ENCODE measurements at places on chromosomes 4 and X. TPM values are rescaled to one million over a fixed set of nuclear protein-coding genes. Genes with fewer than 3 reads are reported as not detected.

DNA sequence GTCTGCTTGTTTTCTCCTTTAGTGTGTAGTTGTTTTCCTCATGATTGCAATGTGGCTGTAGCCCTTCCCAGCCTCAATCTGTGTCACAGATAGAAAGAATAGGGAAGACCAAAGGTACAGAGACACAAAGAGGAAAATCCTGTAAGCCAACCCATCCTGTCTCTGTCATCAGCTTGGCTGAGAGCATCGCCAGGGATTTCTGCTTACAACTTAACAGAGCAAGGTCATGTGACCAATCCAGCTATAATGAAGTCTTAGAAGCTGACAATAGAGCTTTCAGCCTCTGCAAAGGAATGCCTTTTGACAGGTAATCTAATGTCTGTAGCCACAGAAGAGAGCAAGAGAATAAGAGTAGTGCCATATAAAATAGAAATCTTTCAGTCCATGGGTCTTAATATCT, 1598.0 kb upstream of the AGA start:
- H3K27me3 ChIP-seq: no peaks in the 10 kb centered on the region
- no peaks in the 10 kb centered on the region for H3K4me1 ChIP-seq
- H3K36me3 ChIP-seq: no peaks in the 10 kb centered on the region

DNA sequence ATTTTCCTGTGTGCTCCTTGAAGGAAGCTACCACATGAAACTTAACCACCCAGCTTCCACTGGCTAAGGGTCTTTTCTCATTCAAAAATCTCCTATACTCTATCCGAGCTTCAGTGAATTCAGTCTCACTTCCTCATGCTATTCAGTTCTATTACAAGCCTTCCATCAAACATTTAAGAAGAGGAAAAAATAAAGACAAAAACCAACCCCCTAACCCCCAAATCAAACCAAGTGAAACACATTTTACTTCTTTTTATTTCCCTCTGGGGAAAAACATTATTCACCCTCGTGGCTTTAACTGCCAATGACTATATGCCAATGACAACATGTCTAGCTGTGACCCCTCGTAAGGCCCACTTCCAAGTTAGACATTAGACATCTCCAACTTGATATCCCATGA, 16.2 kb upstream of the WDR19 start:
- no peak for DNase-seq
- H3K36me3 ChIP-seq: no peaks in the 10 kb centered on the region

DNA sequence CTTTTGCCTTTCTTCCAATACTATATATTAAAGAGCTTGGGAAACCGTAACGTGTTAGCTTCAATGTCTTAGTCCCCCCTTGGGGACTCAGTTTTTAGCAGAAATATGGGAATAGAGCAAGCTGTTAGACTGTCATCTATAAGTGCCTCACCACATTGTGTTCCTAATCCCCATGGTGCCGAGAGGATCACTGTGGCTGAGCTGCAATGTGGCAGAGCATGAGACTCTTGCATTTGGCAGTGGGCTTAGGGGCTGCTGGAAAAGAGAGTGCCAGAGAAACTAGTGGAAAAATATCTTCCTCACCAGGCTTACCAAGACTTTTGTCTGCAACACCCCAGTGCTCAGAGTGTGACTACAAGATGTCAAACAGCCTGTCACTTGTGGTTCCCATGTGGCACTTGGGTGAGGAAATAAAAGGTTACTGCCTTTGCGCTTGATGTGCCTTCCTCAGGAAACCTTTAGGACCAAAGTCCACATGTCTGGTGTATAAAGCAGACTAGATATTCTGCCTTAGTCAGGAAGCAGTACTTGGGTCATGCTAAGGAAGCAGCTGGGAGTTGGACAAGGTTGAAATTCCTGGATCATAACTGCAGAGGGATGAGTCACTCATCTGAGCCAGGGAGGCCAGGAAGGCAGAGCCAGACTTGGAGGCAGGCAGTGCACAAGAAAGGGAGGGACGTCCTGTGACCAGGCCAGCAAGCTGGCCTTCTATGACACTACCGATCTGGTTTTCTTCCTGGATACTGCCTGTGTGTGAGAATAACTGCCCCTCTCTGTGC, 9.7 kb upstream of the MAGEA4 start:
- no peak overlapping the region for H3K27ac ChIP-seq
- no peaks in the 10 kb centered on the region for H3K4me1 ChIP-seq
- no peaks in the 10 kb centered on the region for H3K36me3 ChIP-seq
- no peak overlapping the region for H3K4me3 ChIP-seq
- DNase-seq: no peak

DNA sequence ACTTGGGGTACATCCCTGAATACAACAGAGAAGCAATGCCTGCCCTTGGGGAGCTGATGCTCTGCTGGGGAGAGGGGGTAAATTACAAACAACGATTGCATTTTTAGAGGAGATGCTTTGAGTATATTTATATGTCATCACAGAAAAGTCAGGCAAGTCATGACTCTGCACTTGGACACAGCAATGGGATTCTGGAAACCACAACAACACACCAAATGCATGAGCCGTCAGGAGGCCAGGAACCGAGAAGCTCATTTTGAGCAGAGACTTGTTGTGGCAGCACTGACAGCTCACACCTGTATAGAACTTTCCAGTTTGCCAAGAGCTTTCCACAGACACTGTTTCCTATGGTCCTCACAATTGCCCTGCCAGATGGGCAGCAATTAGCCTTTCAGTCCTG, 113.2 kb upstream of the RBPJ start:
- peaks cover 15% of the 10 kb centered on the region for H3K4me1 ChIP-seq
- no peak overlapping the region for H3K4me3 ChIP-seq
- H3K27me3 ChIP-seq: peaks cover 42% of the 10 kb centered on the region

- H3K27ac ChIP-seq: peak within 1 kb of the TSS; percentile 13
- no peak for DNase-seq
- peaks cover 5% of the 10 kb centered on the region for H3K36me3 ChIP-seq
- H3K27me3 ChIP-seq: peaks cover 26% of the 10 kb centered on the region
- peaks cover 33% of the 10 kb centered on the region for H3K4me1 ChIP-seq
These were observed at the start of gene FAM13A for GRCh38 chr4:89056953-89057398. FAM13A (minus strand) TSS chr4:89057185; CDS start chr4:89056964, 221 bp downstream.

- DNase-seq: no peak
- no peak overlapping the region for H3K27ac ChIP-seq
- no peaks in the 10 kb centered on the region for H3K4me1 ChIP-seq
These were observed 580.8 kb upstream of the AMOT start for GRCh38 chrX:113421432-113421831.

DNA sequence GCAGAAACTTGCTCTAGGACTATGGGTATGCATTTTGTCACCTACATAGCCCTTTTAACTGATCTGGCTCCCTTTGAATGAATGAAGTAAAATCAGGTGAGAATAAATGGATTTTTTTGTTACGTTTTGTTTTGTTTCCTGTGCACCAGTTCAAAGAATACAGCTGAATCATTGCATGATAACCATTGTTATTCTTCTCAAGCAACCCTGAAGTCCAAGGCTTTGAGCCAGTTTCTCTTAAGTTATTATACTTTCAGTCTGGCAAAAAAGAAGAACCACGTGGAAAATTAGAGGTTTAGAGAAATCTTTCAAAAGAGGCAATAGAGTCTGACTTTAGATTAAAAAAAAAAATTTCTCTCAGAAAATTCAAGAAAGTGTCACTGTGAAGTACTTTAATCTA, 398.6 kb upstream of the TECRL start:
- no peak overlapping the region for H3K27ac ChIP-seq
- H3K4me3 ChIP-seq: no peak overlapping the region
- H3K27me3 ChIP-seq: no peaks in the 10 kb centered on the region
- no peaks in the 10 kb centered on the region for H3K4me1 ChIP-seq
- peaks cover 4% of the 10 kb centered on the region for H3K36me3 ChIP-seq
- DNase-seq: no peak

GRCh38 chr4:3652586-3652985, 113.6 kb upstream of the ADRA2C start:
- no peaks in the 10 kb centered on the region for H3K4me1 ChIP-seq
- H3K4me3 ChIP-seq: no peak overlapping the region
- H3K36me3 ChIP-seq: no peaks in the 10 kb centered on the region
- no peak overlapping the region for H3K27ac ChIP-seq

DNA sequence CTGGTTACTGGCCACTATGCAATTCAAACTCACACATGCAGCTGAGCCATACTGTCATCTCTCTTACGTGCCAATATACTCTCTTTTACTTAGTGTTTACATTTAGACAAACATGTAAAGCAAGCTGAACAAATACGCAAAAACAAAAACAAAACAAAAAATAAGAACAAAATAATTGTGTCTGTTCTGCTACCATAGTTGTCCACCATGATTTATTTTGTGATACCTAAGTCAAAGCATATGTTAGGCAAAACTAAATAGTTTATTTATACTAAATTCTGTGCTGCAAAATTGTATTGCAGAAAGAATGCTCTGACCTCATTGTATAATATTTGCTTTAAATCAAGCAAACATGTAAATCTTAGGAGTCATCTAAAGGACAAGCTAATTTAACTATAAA, 943.2 kb upstream of the AGA start:
- H3K4me3 ChIP-seq: no peak overlapping the region
- no peaks in the 10 kb centered on the region for H3K36me3 ChIP-seq
- DNase-seq: no peak
- H3K4me1 ChIP-seq: no peaks in the 10 kb centered on the region
- no peak overlapping the region for H3K27ac ChIP-seq

GRCh38 chr4:142548491-142548890, 297.6 kb downstream of the INPP4B start:
- H3K27me3 ChIP-seq: no peaks in the 10 kb centered on the region
- H3K27ac ChIP-seq: no peak overlapping the region
- peaks cover 6% of the 10 kb centered on the region for H3K36me3 ChIP-seq
- peaks cover 55% of the 10 kb centered on the region for H3K4me1 ChIP-seq
- no peak for DNase-seq
- H3K4me3 ChIP-seq: no peak overlapping the region

DNA sequence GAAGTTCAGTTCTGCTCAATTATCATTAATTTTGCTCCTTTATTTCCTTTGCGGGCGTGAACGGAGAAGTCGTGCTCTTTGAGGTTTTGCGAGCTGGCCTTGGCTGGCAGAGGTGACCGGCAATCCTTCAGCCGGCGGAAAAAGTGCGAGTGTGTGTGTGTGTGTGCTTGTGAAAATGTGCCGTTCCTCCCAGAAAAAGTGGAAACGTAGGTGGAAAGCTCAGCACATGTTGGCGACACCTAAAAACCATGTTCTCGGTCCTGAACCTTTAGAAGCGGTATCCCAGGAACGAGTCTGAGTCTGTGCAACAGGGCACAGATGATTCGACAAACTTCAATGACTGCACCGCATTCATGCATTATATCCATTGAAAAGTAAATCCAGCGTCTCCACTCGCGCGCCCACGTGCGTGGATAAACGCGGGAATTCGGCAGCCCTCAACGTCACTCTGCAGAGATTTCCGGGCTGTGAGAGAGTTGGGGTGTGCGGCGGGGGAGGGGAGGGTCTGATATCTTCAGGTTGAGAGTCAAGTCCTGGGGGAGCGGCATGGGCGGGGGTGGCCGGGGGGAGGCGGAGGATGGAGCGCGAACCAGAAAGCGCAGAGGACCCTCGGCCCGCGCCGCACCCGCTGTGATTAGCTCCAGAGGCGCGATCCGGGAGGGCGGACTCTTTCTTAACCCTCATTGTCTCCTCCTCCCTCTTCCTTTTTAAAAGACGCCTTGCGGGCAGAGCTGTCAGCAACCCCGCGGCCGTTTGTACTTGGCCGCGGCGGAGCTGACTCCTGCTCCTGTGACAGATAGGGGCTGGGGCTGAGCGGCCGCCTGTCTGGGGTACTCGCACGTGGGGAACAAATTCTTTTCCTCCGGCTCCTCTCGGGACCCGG, at the start of gene SHISA3:
TSS of gene SHISA3 (plus strand) at position 737 of the 883 bp plus-strand sequence. CDS start 569 bp downstream, outside the sequence.
- no peak within 1 kb of the TSS for H3K27ac ChIP-seq
- H3K27me3 ChIP-seq: peaks cover 60% of the 10 kb centered on the region
- DNase-seq: peak; percentile 20
- no peaks in the 10 kb centered on the region for H3K36me3 ChIP-seq

The ETDA gene
- total RNA-seq: not detected

Data from activated T-cell treated with anti-CD3 and anti-CD28 coated beads, Interleukin-2, amount 50 U/mL, for 72 hours (primary cell).